ENCODE measurements at places on chromosomes 13 and 19.

DNA sequence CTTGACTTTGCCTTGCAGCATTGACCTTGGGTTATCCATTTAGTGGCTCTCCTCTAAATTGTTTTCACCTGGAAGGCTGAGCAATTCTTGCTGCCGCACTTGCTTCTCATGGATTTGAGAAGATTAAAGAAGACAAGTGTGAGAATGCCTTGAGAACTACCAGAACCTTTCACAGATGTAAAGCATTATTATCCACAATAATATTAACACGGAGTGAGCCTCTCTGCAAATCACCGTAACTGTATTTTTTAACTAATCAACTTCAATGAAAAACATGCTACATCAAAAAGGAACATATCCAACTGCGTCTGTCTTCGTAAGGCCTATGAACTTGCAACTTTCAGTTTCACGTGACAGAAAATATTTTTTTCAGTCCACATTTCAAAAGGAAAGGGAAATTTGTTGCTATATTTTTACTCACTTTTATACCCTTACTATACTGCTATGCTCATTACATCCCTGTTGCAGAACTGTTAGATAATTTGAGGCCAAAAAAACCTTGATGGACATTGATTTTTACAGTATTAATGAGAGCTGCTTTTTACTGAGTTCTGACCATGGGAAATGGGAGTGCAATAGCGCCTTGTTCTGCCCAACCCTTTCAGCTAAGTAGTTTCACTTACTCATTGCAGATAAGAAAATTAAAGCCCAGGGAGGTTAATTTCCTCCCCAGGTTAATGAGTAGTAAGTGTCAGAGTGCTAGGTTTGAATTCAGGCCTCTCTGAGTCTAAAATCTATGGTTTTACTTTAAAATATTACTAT, 93.8 kb upstream of the RAP2A start:
- no peak for DNase-seq

DNA sequence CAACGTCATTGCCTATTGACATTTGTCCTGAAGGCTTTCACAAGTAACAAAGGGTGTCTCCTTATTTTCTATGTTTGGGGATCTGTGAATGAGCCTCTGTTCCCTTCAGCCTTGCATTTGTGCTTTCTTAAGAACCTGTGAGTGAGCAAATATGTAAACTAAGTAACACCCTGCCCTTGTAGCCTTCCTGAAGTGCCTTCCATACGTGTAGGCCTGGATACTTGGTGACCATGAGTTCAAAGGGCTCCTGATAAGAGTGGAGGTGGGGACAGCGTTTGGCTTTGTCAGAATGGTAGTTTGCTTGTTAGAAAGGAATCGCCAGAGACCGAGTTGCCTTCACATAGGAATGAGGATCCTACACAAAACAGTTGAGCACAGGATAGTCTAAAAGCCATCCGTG, 14.5 kb upstream of the CCDC97 start:
- no peak for DNase-seq

DNA sequence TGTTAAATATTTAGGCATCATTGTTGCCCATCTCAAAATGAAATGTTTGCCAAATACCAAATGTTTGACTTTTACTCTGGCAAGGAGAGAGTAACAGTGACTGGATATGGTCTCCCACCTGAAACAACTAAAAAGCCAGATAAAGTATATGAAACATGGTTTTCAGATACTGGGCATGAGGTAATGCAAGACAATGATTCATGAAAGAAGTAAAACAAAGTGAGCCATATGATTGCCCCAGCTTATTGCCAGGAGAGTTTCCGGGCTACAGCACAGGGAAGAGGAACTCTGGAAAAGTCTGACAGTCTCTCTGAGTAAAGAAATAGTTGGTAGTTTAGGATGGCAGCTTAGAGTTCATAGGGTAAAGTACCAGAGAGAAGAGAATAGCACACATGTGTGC, 354.6 kb downstream of the DNAJC15 start:
- DNase-seq: no peak

- DNase-seq: peak; percentile 75
Measured at GRCh38 chr13:41610404-41610803, 153.1 kb downstream of the RGCC start.

DNA sequence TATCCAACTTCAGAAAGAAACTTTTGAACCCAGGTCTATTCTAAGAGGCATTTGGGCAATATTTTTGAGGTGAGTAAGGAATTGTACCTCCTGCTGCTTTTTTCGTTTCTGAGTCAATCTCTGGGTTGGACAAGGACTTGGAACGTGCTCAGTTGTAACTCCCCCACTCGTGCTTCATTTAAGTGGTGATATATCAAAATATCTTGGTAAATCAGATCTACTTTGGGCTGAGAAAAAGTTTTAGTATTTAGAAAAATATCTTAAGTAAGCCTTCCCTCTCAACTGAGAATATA, 728.9 kb downstream of the EFNB2 start:
- no peak for DNase-seq

GRCh38 chr13:92807353-92807752, 419.3 kb upstream of the GPC6 start:
- DNase-seq: peak; percentile 40

GRCh38 chr13:78323848-78324247, 279.5 kb downstream of the POU4F1 start:
- DNase-seq: no peak

- no peak for DNase-seq
Measured at GRCh38 chr13:97015661-97016350, 21.5 kb upstream of the OXGR1 start.

- peak; percentile 71 for DNase-seq
Measured at GRCh38 chr13:35475960-35476943, at the start of gene MAB21L1. Gene MAB21L1, minus strand, starts transcription at chr13:35476689. Its CDS starts 551 bp downstream, at chr13:35476138.

- no peak for DNase-seq
Measured at GRCh38 chr13:74026753-74027152, 107.5 kb downstream of the KLF12 start.

GRCh38 chr13:21124852-21125251, 51.5 kb downstream of the SKA3 start:
- peak; percentile 8 for DNase-seq

DNA sequence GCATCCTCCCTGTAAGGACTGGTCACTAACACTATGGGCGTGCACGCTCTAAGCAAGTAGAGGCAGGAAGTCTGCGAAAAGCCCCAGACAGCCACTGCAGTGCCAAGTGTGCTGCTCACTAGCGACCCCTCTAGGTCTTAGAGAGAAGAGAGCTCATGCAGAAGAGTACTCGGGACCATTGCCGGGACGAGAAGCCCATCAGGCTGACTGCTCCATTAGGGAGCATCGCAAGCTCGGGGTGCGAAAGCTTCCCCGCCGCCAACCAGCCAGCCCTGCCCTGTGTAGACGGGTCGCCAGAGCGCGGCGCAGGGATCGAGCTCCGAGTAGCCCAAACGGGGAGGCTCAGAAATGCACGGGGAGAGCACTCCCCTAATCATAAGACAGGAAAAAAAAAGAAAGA, 16.6 kb downstream of the POU4F1 start:
- no peak for DNase-seq

DNA sequence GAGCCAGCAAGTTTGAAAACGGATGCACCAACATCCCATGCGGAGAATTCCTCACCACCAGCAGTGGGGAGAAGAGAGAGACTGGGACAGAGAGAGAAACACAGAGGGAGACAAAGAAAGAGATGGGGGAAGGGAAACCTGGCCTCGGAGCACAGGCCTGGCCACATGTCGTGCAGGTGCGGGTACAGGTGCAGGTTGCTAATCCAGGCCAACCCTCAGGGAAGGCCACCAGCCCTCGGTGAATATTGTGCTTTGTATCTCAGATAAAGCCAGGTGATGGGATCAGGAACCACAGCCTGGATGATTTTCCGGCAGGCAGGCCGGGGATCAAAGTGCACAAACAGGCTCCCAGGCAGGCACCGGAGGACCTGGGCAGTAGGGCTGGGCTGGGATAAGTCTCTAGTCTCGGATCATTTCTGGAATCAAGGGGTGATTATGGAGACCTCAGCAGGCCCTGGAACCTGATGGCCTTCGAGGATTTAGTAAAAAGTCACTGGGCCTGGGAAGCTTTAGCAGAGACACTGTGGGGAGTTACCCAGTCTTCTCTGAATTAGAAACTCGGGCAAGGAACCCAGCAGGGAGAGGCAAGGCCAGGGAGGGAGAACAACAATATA, 3.7 kb downstream of the GAS6 start:
- DNase-seq: no peak

- no peak for DNase-seq
Measured at GRCh38 chr13:108769213-108770070, 140.0 kb downstream of the MYO16 start.

DNA sequence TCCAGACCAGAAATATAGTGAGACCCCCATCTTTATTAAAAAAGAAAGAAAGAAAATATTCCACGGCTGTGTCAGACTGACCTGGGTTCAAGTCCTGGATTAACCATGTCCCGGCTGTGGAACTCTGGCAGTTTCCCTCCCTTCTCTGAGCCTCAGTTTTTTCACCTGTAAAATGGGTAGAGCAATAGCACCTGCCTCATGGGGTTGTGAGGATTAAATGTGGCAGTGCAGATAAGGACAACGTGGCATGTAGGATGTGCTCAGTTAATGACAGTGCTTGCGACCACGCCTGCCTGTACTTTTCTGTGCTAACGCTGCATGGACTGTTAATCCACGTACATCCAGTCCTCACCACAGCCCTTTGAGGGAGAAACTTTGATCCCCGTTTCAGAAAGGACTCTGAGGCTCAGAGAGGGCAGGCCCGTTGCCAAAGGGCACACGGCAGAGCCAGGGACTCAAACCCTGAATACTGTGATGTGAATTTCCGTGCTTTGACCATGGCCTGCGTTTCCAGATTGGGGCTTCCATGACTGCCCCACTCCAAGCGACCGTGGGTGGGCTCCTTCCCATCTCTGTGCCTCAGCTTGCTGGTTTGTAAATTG, 16.1 kb downstream of the SBK2 start:
- no peak for DNase-seq

- no peak for DNase-seq
Measured at GRCh38 chr13:39876258-39876657, 220.8 kb downstream of the COG6 start.

- no peak for DNase-seq
Measured at GRCh38 chr13:32545083-32545482, 6.5 kb upstream of the N4BP2L2 start.

DNA sequence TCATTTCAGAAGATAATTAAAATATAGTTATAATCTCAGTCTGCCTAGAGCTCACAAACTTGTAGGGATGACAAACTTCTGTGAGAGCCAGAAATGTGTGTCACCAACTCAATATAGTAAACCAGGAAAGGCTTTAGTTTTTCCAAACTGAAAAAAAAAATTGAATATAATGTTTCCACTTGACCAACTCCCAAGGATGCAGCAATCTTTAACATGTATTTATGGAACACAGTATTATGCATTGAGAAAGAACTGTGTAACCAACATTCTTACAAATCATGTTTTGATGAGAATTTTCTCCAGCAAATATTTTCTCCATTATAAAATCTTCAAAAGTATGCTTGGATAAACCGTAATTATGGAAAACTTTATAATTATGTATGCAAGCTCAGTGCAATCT, 50.1 kb upstream of the KLF12 start:
- DNase-seq: no peak

DNA sequence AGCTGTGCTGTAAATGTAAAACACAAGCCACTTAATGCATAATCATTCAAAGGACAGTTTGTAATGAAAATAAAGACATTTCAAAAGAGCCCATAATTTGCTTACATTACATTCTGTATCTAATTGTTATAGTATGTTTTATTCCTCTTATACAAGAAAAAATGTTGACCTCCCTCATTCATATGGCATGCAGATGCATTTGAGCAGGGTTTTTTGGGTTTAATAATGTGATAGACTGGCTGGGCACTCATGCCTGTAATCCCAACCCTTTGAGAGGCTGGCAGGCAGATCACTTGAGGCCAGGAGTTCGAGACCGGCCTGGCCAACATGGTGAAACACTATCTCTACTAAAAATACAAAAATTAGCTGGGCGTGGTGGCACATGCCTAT, 11.6 kb upstream of the ARL11 start:
- DNase-seq: peak; percentile 78

- DNase-seq: no peak
Measured at GRCh38 chr19:16369664-16370576, 45.3 kb downstream of the KLF2 start.

GRCh38 chr13:40666933-40667621, 636 bp upstream of the FOXO1 start:
- no peak for DNase-seq

DNA sequence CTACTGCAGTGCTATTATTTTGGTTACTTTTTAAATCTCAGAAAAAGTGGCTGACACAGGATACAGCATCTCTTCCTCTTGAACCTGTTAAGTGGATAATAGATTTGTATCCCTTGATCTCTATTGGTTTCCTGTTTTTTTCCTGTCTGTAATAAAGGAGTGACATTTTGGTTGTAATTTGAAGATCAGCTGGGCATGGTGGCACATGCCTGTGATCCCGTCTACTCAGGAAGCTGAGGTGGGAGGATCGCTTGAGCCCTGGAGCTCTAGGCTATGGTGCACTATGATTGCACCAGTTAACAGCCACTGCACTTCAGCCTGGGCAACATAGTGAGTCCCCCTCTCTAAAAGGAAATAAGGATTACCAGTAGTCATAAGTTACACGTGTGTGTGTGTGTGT, 46.8 kb downstream of the METTL21C start:
- no peak for DNase-seq

GRCh38 chr13:34926508-34926907, 15.6 kb upstream of the NBEA start:
- DNase-seq: peak; percentile 1

GRCh38 chr13:28347456-28348371, 147.2 kb downstream of the FLT1 start:
- no peak for DNase-seq

GRCh38 chr13:73832825-73833224, 301.4 kb downstream of the KLF12 start:
- no peak for DNase-seq

DNA sequence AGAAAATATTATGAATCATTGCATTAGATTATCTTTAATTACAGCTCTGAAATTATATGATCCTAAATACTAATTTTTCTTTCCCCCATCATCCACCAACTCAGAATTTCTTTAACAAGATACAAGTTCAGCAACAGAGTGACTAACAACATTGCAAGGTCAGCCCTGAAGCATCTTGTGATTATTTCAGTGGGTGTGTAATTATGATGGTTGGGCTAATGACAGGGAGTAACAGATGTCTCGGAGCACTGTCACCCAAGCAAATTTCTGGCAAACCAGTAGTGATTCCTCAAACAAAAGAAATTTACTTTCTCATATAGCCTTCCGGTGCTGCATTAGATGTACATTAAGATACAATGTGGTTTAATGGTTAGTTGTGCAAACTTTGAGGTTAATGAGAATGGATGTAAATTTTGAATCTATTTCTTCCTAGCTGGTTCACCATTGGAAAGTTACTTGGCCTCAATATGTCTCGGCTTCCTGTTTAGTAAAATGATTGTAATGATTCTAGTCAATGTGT, 238.9 kb downstream of the ITGBL1 start:
- no peak for DNase-seq

All from skin of body (tissue), 3 donors.